ENCODE measurements at places on chromosomes 13 and 19. TPM values are rescaled to one million over a fixed set of nuclear protein-coding genes. Genes with fewer than 3 reads are reported as not detected.

- no peak for DNase-seq
These were observed 32.2 kb upstream of the MBNL2 start for GRCh38 chr13:97189928-97190327.

DNA sequence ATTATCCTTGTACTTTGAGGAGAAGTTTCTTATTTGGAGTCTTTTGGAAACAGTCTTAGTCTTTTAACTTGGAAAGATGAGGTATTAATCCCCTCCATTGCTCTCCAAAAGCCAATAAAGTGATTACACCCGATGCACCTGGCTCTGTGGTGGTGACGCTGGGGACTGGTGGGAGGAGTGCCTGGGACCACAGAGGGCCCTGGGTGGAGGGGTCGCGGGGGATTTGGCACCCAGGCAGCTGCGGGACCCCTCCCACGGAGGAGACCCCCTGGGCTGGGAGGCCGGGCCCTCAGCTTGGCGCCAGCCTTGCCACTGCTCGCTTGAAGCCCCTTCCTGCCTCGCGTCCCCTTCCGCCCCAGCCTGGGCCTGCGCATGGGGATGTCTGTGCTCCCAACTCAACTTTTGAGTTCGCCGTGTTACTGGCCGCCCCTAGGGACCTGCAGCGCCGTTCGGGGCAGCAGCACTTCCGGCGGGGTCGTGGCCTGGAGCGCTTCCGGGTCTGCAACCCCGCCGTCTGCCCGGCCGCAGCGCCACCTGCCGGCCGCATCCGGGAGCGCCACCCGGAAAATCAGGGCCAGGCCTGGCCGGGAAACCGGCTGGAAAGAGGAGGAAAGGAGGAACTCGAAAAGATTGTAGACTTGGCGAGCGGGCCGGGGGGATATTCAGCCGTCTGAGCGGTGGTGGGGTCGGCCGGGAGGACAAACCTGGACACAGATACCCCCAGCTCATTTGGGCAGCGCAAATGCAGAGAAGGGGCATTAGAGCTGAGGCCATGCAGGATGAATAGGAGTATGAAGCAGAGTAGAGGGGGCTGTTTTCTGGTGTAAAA is 8.4 kb downstream of the PEAK3 start:
- DNase-seq: peak; percentile 55

GRCh38 chr19:58252102-58252685 is 23.5 kb downstream of the ZNF544 start:
- no peak for DNase-seq

DNA sequence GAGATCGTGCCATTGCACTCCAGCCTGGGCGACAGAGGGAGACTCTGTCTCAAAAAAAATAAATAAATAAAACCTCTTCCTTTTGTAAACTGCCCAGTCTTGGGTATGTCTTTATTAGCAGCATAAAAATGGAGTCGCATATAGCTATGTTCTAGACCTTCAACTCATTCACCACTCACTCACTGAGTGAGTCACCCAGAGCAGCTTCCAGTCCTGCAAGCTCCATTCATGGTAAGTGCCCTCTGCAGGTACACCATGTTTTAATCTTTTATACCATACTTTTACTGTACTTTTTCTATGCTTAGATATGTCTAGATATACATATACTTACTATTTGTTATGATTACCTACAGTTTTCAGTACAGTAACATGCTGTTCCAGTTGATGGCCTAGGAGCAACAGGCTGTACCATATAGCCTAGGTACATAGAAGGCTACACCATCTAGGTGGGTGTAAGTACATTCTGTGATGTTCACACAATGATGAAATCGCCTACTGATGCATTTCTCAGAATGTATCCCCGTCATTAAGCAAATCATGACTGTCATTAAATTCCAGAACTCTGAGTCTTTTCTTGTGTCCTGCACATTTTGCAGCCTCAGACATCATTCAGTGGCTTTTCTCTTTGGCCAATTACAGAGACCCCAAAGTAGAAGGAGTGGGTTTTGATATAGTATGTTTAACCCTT is 13.7 kb upstream of the FARP1 start:
- no peak for DNase-seq

DNA sequence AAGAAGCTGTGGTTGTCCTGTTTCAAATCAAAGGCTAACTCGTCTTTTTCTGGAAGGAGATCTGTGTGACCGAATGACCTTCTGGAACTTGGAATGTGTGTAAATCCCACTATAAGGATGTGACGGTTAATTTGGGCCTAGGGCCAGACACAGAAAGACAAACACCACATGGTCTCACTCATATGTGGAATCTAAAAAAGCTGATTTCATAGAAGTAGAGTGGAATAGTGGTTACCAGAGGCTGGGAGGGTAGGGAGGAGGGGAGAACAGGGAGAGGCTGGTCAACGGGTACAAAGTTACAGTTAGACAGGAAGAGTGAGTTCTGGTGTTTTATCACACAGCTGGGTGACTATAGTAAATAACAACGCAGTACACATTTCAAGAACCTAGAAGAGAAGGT is 39.3 kb upstream of the RGCC start:
- DNase-seq: peak; percentile 38

DNA sequence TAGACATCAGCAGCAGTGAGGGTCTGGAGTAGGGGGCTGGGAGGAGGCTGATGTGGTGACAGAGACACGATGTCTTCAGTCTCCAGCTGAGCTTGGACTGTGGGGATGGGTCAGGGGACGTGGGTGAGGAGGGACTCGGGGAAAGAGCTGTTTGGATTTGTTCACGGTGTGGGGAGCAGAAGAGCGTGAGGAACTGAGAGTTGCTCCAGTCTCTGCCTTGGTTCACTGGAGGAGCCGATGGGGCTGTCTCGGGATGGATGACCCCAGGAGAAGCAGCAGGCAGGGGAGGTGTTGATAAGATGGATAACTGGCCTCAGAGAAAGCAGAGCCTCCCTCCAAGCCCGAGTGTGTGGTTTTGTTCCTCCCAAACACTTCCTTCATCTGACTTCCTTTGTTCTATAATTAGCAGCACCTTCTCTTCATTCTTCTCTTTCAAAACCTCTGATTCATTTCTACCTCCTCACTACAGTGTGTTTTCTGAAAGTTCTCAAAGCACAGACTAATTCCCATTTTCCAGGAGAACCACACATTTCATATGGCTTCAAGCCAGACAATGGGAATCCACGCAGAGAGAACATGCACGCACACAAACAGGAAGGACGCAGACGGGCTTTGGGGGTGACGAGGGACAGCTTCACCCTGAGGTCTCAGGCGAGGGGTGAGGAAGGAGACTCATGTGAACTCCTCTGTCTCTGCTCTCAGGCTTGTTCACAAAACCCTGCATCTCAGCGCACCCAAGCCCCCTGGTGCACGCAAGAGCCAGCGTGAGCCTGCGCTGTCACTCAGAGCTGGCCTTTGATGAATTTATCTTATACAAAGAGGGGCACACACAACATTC is 18.6 kb downstream of the LAIR2 start:
- DNase-seq: no peak

DNA sequence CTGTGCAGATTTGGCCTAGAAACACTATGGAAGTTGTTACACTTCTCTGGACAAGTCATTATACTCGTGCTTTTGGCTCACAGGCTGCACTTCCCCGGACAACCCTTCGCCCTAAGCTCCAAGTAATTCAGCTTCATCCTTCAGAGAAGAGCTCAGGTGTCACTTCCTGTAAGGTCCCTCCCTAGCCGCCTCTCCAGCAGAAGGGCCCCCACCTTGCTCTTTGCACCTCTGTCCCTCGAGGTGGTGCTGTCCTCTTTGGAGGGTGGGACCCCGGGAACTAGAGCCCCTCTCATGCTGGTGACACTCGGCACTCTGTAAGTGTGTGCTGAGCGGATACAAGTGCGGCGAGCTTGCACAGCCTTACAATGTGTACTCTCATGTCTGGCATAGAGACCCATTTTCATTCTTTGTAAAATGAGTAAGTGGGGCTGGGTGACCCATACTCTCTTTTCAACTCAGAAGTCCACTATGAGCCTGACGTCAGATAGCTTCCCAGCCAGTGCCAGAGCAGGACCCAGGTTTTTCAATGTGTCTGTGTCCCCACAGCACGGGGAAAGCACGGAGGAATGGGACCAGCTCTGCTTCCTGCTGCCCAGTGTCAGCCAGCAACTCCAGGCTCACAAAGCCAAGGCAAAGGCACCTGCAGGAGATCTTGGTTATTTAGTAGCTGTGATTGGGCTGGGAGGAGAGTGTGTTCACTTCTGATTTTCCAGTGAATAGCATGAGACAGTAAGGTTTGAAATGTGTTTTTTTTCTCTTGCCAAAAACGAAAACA is 26.9 kb downstream of the CHAMP1 start:
- DNase-seq: no peak

DNA sequence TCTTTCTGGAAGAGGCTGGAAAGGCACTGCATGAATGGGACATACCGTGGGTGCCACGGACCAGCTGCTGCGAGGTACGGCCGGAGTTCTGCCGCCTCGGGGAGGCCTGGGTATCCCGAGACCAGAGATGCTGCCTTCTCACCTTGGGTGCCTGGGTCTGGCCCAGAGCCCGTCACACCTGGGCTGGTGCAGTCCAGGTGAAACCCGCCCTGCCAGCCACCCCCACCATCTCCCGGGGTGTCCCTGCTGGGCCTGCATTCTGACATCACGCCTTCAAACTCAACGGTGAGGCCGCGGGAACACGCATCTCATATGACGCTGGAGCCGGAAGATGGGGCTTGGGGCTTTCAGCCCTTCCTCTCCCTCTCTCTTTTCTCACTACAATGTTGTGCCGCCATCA is 98.0 kb downstream of the GADD45B start:
- DNase-seq: no peak

MFSD12 gene
- total RNA-seq: 52.6 TPM

PALM3 gene
- not detected for total RNA-seq

Measured in fibroblast of the aortic adventitia (primary cell).